ENCODE measurements at places on chromosomes 7 and 10.

DNA sequence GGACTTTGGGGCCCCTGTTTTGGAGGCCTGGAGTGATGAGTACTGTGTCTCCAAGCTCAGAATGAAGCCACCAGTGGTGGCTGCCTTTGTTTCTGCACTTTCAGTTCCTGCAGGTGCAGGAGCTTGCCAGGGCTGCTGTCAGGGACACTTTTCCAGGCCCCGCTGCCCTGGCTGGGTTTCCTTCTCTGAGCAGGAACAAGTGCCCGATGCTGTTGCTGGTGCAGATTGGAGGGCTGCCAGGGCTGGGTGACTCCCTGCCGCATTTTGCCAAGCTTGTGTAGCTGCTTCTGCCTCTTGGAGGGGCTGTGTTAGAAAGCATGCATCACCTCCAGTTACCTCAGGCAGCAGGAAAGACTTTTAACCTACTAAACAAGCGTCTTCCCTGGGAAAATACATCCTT lies 211.1 kb downstream of the MGMT start:
- DNase-seq = no peak

DNA sequence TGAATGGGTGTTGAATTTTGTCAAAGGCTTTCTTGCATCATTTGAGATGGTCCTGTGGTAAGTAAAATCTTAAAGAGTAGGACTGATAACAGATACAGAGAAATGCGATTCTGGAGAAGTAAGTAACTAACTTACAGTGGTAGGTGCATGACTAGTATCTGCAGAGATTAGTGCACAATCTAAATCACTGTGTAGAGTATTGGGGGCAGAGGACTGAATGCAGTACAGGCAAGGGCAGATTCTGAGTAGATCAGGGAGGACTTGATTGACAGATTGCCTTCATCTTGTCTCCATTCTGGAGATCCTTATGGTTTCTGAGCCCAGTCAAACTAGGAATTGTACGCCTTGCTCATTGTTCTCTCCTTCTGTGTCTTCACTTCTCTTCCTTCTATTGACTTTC lies 736.0 kb downstream of the AUTS2 start:
- no peak for DNase-seq

DNA sequence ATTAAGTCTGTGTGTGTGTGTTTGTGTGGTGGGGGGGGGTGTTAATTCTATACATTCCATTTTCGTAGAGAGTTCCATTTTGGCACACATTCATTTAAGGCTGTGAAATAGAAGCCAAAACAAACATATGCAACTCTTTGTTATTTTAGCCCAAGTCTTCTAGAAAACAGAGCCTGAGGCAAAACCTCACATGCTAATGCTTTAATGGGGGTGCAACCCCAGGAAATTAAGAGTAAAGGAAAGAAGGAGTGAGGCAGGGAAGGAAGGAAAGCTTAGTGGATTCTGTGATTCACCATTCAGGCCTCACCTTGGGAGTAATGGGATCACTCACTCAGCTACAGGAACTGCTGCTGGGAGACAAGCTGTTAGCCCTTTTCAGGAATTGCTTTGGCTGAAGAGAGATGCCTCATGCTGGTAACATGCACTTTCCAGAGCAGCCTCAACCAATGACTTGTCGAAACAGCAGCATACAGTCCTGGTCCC lies 73.0 kb upstream of the CTTNBP2 start:
- no peak for DNase-seq

DNA sequence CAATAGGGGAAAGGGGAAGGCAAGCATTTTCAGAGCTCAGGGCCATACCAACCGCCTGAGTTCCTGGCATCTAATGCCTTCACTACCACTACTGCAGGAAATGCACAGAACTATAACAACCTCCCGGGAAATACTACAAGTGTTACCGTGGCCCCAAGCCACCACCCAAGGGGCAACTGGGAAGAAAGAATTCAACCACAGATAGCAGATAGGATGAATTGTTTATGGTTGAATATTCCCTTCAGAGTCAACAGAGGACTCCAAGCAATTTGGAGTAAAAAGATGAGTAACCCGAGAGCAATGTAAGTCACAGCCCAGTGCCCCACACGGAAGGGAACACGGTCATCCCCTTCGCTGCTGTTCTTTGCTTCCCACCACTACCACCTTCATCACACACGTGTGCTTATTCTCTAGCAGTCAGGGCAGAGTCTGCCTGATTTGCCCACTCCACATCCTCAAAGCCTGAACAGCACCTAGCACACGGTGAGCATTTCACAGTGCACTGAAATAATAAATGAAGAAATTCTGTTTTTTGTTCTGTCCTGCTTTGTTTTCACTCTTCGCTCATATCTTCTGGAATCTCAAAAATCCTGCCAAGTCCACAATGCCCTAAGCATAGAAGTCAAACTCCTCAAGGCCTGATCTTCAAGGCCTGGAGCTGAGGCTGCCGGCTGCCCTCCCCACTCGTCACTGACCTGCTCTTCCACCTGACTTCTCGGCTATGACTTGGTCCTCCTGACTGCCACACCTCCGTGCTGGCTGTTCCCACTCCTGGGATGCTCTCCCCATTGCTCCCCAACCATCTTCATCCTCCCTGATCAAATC lies 221.1 kb downstream of the KCNMA1 start:
- DNase-seq = no peak

DNA sequence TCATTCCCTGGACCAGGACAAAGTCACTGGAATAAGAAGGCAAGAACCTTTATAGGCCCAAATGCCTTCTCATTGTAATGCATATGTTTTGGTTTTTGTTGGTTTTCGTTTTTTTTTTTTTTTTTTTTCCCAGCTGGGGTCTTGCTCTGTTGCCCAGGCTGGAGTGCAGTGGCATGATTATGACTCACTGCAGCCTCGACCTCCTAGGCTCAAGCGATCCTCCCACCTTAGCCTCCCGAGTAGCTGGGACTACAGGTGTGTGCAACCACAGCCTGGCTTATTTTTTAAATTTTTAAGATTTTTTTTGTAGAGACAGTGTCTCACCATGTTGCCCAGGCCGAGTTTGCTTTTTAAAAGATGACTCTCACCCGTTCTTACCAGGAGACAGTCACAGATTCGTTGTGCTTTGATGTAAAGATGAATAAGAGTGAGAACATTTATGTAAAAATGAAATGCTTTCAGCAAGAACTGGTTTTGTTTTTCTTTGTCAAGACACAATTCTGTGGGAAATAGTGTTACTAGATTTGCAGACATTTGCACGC lies 7.6 kb downstream of the IQCE start:
- no peak for DNase-seq

DNA sequence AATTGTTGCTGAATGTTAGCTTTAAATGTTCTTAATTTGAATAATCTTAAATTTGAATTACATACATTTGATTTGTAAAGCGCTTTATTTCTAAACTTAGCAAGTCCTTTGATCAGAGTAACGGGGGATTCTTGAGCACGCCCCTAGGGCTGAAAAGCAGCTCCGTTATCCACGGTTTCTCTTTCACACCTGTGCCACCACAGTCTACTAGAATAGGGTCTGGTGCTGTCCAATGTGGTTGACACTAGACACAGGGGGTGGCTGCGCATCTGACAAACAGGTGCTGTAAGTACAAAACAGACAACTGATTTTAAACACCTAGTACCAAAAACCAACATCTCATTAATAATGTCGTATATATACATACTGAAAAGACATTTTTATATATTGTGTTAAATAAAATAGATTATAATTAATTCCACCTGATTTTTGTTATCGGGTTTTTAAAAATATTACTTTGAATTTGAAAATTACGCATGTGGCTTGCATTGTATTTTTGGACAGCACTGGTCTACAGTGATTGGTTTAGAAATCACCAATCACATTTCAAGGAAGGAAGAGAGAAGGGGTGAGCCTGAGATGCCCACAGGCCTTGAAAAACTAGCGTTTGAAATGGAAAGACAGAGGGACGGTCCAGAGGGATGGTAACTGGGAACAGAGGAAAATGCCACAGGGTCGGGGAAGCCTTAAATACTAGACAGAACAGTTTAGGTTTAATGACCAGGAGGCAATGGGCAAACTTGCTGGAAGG lies 7.3 kb downstream of the SEPHS1 start:
- DNase-seq = peak; percentile 49

DNA sequence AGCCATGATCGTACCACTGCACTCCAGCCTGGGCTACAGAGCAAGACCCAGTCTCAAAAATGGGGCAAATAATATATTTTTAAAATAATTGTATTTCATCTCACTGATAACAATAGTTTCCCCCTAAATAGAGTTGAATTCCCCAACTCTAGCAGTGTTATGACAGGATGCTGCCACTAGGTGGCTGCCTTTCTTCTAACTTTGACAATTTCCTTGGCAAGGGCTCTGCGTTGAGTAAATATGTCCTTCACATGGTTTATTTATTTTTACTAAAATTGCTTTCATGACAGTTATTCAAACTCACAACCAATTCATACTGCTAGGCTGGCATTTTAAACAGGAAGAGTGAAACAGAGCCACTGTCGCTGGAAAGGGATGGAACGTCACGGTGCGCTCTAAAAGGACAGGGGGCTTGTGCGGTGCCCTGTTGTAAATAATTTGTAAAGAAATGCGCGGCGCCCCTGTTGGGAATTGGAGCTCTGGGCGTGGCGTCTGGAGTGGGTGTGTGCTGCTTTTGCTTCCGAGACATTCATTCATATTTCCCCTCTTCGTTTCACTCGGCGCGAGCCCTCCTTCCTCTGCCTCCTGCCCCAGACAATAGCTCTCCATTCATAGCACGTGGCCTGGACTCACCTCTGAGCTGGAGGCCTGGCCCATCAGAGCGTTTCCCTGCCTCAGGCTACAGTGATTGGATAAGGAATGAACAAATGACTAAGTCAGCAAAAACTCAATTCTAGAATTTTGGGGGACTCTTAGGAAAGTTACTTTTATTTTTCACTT lies 20.5 kb upstream of the PITRM1 start:
- DNase-seq = peak; percentile 53

- DNase-seq = no peak
Observed at GRCh38 chr10:122856902-122857301, 11.2 kb upstream of the CUZD1 start.

DNA sequence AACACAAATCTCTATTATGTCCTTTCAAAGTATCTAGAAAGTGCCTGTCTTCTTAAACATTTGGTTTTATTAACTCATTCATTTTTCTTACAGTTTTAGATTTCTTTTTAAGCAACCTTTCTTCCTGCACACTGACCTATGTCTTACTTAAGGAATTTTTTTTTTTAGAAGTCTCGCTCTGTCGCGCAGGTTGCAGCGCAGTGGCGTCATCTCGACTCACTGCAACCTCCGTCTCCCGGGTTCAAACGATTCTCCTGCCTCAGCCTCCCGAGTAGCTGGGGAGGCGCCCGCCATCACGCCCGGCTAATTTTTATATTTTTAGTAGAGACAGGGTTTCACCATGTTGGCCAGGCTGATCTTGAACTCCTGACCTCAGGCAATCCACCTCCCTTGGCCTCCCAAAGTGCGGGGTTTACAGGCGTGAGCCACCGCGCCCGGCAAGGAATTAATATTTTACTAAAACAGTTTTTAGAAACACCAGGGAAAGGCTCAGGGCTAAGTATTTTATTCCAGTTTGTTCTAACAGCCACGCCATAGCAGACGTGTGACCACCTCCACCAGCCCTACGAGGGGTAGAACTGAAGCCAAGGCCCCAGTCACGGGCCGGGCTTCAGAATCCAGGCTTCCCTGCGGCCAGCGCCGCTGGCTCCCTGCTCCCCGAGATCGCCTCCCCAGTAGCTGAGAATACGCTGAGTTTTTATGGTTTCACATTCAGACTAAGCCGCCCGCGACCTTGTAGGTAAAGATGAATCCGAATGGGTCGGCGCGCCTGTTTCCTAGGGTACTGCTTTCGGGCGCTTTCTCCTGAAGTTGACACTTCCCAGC lies 941 bp upstream of the LUC7L2 start:
- peak; percentile 43 for DNase-seq

GRCh38 chr7:7996568-7996967 lies 28.0 kb downstream of the GLCCI1 start:
- no peak for DNase-seq

DNA sequence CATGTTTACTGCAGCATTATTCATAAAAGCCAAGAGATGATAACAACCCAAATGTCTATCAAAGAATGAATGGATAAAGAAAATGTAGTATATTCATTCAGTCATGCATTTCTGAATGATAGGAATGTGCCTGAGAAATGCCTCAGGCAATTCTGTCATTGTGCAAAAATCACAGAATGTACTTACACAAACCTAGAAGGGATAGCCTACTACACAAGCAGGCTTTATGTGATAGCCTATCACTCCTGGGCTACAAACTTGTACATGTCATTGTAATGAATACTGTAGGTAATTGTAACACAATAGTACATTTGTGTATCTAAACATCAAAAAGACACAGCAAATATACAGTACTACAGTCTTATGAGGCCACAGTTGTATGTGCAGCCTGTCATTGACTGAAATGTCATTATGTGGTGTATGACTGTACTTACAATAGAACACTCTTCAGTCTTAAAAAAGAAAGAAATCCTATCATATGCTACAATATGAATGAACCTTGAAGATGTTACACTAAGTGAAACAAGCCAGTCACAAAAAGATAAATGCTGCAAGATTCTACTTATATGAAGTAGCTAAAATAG lies 141.8 kb upstream of the GPR22 start:
- DNase-seq = no peak

DNA sequence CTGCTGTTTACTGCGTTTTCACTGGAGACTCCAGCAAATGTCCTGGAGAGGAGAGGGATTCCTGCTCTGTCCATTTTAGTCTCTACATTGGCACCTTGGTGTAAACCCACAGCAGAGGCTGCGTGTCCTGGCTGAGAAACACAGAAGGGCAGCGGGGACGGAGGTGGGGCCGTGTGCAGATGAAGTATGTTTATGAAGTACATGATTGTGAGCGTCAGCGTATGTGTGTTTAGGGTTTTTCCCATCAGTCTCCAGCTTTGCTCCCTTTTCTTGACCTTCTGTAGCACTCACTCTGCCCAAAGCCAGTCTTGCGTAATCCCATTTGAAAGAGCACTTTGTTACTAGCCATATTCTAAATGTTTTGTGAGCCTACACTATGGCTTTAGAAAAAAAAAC lies 750.7 kb upstream of the SORCS1 start:
- no peak for DNase-seq

DNA sequence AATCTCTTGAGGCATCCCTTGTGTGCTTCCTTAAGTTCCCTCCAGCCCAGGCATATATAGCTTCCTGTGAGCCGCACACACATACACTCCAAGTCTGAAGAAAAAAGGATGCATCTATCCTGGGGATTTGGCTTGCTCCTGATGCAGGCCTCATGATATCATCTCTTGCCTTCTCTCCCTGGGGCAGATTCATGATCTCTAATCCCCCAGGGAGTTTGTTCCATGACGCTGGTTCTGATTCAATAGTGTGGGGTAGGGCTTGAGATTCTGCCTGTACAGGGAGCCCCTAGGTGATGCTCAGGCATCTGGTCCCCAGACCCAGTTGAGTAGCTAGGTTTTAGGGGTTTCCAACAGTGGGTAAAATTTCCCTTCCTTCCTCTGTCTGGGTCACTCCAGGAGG lies 1.5 kb downstream of the PON1 start:
- DNase-seq = no peak

DNA sequence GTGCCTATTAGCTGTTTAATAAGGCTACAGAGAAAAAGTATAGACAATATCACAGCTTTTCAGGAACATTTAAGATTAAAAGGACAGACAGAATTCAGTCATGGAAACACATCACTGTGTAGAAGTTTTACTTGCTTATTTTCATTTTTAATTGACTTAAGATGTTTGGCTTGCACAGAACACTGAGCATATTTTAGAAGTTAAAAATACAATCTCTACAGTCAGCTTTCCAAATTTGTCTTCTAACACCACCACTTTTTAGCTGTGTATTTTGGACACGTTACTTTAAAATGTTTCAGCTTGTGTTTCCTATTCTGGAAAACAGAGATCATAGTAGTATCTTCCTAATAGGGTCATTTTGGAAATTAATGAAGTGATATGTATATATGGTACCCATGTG lies 11.8 kb downstream of the CFAP69 start:
- DNase-seq = no peak
